ENCODE measurements at places on chromosomes 12 and 14.

GRCh38 chr14:81276073-81277069 is 55.6 kb upstream of the GTF2A1 start:
- H3K4me3 ChIP-seq: no peak overlapping the region
- DNase-seq: no peak
- no peak overlapping the region for H3K27ac ChIP-seq
- no peaks in the 10 kb centered on the region for H3K36me3 ChIP-seq

DNA sequence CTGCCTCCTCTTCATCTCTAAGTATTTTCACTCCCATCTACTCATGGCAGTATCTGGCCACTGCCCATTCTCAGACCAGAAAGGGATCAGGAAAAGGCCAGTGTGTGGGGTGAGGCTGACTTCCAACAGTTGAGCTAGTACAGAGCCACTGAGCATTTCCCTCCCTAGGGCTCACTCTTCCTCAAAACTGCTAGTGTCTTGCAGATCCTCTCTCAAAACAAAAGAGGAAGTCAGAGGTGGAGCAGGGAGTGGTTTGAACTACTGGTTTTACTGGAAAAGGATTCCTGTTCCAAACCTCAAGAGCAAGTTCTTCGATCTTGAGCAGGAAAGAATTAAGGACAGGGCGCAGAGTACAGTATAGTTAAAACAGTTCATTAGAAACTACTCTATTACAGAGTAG is 11.7 kb upstream of the RNASE10 start:
- peaks cover 4% of the 10 kb centered on the region for H3K36me3 ChIP-seq
- DNase-seq: no peak
- H3K27ac ChIP-seq: peak overlapping the region; percentile 41
- no peak overlapping the region for H3K4me3 ChIP-seq
- no peaks in the 10 kb centered on the region for H3K27me3 ChIP-seq

- H3K27ac ChIP-seq: no peak overlapping the region
- no peaks in the 10 kb centered on the region for H3K27me3 ChIP-seq
- H3K36me3 ChIP-seq: no peaks in the 10 kb centered on the region
- no peak for DNase-seq
- no peak overlapping the region for H3K4me3 ChIP-seq
- peaks cover 22% of the 10 kb centered on the region for H3K4me1 ChIP-seq
Observed at GRCh38 chr14:69727860-69728259, 39.1 kb upstream of the SRSF5 start.

DNA sequence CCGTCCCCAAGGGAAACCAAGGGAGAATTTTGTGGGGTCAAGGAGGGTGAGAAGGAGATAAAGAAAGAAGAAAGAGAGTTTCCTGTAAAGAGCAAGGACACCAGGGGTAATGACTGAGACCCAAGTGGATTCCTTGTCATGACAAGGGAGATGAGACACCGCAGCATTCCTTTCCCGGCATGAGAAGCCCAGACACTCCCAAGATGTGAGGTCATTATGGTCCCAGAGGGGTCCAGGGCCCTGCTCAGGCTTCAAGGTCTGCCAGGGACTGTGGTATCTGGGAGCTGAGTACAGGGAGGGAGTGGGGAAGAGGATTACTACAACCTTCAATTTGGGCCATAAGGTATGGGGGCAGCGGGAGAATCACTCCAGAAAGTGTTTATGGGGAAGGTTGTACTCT is 58.1 kb downstream of the SPTB start:
- H3K36me3 ChIP-seq: no peaks in the 10 kb centered on the region
- peaks cover 15% of the 10 kb centered on the region for H3K27me3 ChIP-seq
- DNase-seq: no peak
- H3K4me3 ChIP-seq: no peak overlapping the region
- no peaks in the 10 kb centered on the region for H3K4me1 ChIP-seq

GRCh38 chr12:132100306-132101065 is 43.6 kb downstream of the DDX51 start:
- peaks cover 8% of the 10 kb centered on the region for H3K4me1 ChIP-seq
- peaks cover 31% of the 10 kb centered on the region for H3K36me3 ChIP-seq
- H3K27me3 ChIP-seq: no peaks in the 10 kb centered on the region

- H3K4me1 ChIP-seq: no peaks in the 10 kb centered on the region
- H3K27me3 ChIP-seq: peaks cover 1% of the 10 kb centered on the region
- no peak for DNase-seq
- no peaks in the 10 kb centered on the region for H3K36me3 ChIP-seq
- H3K27ac ChIP-seq: no peak overlapping the region
Observed at GRCh38 chr12:128356547-128356946, 89.6 kb downstream of the TMEM132C start.

DNA sequence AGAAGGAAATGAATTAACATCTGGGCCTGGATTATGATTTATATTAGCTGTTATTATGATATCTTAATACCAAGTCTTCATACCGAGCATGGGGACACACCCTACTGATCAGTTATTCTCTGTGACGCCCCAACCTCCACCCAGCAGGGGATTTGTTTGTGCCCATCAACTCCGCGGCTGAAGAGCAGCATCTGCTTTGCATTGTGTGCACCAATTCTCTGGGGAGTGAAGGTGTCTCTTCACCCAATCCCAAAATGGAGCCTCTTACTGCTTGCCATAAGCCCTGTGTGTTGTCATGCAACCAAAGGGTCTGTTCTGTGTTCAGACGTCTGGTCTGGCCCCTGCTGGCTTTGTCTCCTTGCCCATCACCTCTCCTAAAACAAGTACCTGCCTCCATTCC is 25.4 kb downstream of the DHRS2 start:
- H3K27me3 ChIP-seq: no peaks in the 10 kb centered on the region
- DNase-seq: no peak
- H3K4me3 ChIP-seq: no peak overlapping the region

GRCh38 chr14:73258845-73259611 is 21.7 kb downstream of the PAPLN start:
- H3K36me3 ChIP-seq: no peaks in the 10 kb centered on the region
- no peak overlapping the region for H3K4me3 ChIP-seq
- peaks cover 7% of the 10 kb centered on the region for H3K4me1 ChIP-seq
- DNase-seq: no peak
- no peak overlapping the region for H3K27ac ChIP-seq

GRCh38 chr12:95608252-95609033 is 57.2 kb upstream of the USP44 start:
- H3K27me3 ChIP-seq: peaks cover 3% of the 10 kb centered on the region
- H3K36me3 ChIP-seq: no peaks in the 10 kb centered on the region
- H3K4me1 ChIP-seq: peaks cover 2% of the 10 kb centered on the region
- H3K4me3 ChIP-seq: no peak overlapping the region
- DNase-seq: no peak

GRCh38 chr12:102461501-102461900 is 18.9 kb downstream of the IGF1 start:
- no peak for DNase-seq
- no peaks in the 10 kb centered on the region for H3K36me3 ChIP-seq
- no peak overlapping the region for H3K4me3 ChIP-seq
- no peak overlapping the region for H3K27ac ChIP-seq
- no peaks in the 10 kb centered on the region for H3K4me1 ChIP-seq
- H3K27me3 ChIP-seq: peaks cover 22% of the 10 kb centered on the region

DNA sequence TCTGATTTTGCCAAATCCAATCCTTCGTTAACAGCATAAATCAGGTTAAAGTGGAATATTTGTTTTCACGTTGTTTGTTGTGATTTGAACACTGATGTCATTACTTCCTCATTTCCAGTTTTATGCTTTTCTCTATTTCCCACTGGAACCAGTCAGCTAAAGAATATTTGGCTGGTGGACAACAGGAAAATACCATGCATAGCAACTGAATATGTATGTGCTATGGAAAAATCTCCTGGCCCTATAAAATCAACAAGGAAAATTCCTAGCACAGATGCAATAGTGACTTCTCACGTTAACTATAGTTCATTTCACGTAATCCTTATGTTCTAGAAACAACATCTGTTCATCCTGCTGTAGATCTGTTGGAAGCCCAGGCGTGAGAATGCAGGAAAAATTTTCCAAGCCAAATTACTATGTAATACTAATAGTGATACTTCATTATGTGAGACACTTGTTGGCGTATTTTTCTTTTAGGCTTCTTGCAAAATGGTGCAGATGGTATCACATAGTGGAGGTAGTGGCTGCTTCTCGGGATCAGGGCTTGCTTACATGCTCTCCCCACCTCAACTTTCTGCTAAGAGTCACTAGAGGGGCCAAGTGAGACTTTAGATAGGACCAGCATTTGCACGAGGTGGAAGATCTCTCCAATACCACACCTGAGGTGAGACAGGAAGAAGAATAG is 86.3 kb upstream of the USP44 start:
- H3K36me3 ChIP-seq: no peaks in the 10 kb centered on the region
- H3K4me3 ChIP-seq: no peak overlapping the region
- DNase-seq: no peak
- H3K27me3 ChIP-seq: no peaks in the 10 kb centered on the region

DNA sequence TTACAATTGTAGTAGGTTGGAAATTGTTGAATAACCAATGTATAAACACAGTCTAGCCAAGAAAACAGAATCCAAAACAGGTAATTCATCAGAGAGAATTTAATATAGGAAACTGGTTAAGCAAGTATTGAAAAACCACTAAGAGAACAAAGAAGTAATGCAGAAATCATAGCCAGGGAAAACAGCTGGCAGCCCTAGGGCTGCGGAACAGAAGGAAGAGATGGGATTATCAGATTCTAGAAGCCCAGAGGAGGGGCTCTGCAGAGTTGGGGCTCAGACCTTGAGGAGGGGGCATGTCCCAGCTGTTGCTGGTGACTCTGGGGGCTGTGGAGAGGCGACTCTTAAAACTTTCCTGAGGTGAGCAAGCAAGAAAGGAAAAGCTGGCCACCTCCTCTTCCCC is 49.4 kb downstream of the CD9 start:
- H3K27ac ChIP-seq: no peak overlapping the region
- no peak for DNase-seq
- H3K4me1 ChIP-seq: no peaks in the 10 kb centered on the region
- no peaks in the 10 kb centered on the region for H3K36me3 ChIP-seq
- no peak overlapping the region for H3K4me3 ChIP-seq

- H3K4me3 ChIP-seq: no peak overlapping the region
- no peak for DNase-seq
- peaks cover 28% of the 10 kb centered on the region for H3K36me3 ChIP-seq
- H3K27me3 ChIP-seq: no peaks in the 10 kb centered on the region
- peaks cover 11% of the 10 kb centered on the region for H3K4me1 ChIP-seq
Observed at GRCh38 chr12:71786829-71787228, 32.2 kb downstream of the RAB21 start.

- no peaks in the 10 kb centered on the region for H3K36me3 ChIP-seq
- no peak for DNase-seq
- no peak overlapping the region for H3K4me3 ChIP-seq
- no peak overlapping the region for H3K27ac ChIP-seq
- H3K4me1 ChIP-seq: no peaks in the 10 kb centered on the region
- H3K27me3 ChIP-seq: no peaks in the 10 kb centered on the region
Observed at GRCh38 chr14:45381091-45381490, 128.1 kb upstream of the MIS18BP1 start.

GRCh38 chr14:103156651-103157378 is 33.6 kb downstream of the TNFAIP2 start:
- H3K4me1 ChIP-seq: peaks cover 3% of the 10 kb centered on the region
- H3K36me3 ChIP-seq: no peaks in the 10 kb centered on the region
- H3K27ac ChIP-seq: no peak overlapping the region
- H3K27me3 ChIP-seq: peaks cover 3% of the 10 kb centered on the region
- H3K4me3 ChIP-seq: no peak overlapping the region

- H3K4me1 ChIP-seq: no peaks in the 10 kb centered on the region
- no peak overlapping the region for H3K4me3 ChIP-seq
- no peaks in the 10 kb centered on the region for H3K27me3 ChIP-seq
- no peak for DNase-seq
- H3K36me3 ChIP-seq: no peaks in the 10 kb centered on the region
Observed at GRCh38 chr12:33370318-33370717, 69.3 kb downstream of the SYT10 start.

DNA sequence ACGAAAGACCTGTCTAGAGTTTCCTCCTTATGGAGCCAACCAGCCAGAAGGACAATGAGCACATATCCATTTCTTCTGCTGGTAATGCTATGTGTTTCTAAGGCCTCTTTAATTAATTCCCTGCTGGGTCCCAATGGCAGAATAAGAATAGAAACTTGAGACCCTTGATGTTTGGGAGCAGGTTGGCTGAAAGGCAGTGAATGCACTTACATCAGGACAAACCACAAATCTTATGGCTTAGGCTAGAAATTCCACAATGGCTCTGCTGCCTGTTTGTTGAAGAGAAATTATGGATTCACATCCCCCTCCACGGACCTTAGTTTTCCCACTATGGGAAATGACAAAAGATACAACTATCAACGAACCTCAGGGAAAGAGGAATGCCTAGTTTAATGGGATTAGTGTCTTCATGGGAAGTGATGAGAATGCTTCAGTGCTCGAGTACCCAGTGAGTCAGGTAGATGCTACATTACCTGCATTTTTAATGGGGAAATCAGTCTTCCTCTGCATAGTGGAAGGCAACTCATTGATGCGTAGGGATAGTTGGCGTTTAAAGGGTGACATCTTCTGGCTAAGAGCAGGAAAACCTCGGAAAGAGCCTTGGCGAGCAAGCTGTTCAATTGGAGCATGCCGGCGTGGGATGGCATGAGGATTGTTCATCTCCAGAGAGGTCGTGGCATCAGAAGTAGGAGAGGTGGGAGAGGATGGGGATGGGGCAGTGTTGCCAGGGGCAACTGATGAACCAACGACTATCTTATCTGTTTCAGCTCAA is 46.5 kb downstream of the PAPLN start:
- no peaks in the 10 kb centered on the region for H3K27me3 ChIP-seq
- DNase-seq: no peak
- peaks cover 49% of the 10 kb centered on the region for H3K36me3 ChIP-seq
- H3K4me1 ChIP-seq: peaks cover 4% of the 10 kb centered on the region
- no peak overlapping the region for H3K27ac ChIP-seq
- H3K4me3 ChIP-seq: no peak overlapping the region

- no peak overlapping the region for H3K27ac ChIP-seq
- H3K36me3 ChIP-seq: no peaks in the 10 kb centered on the region
- H3K27me3 ChIP-seq: no peaks in the 10 kb centered on the region
- H3K4me1 ChIP-seq: peaks cover 8% of the 10 kb centered on the region
- DNase-seq: no peak
- H3K4me3 ChIP-seq: no peak overlapping the region
Observed at GRCh38 chr12:107302649-107303341, 209.4 kb upstream of the CRY1 start.

GRCh38 chr12:56462565-56462964 is 5.8 kb upstream of the SPRYD4 start:
- peaks cover 10% of the 10 kb centered on the region for H3K4me1 ChIP-seq
- no peaks in the 10 kb centered on the region for H3K27me3 ChIP-seq
- no peak overlapping the region for H3K27ac ChIP-seq
- H3K36me3 ChIP-seq: no peaks in the 10 kb centered on the region

- DNase-seq: no peak
- H3K27me3 ChIP-seq: peaks cover under 1% of the 10 kb centered on the region
- H3K4me1 ChIP-seq: no peaks in the 10 kb centered on the region
- no peak overlapping the region for H3K4me3 ChIP-seq
Observed at GRCh38 chr12:96623155-96623554, 133.8 kb downstream of the CFAP54 start.
